Activated CD4-positive, alpha-beta T cell treated with anti-CD3 and anti-CD28 coated beads, Interleukin-2, Interleukin-6, amounts not matched to agents 100 ng/mL and 50 ng/mL, durations not matched to agents 16 hours and 8 hours (primary cell): ENCODE measurements at places on chromosomes 2 and 18.

- DNase-seq: no peak
Measured at GRCh38 chr2:219228041-219228910, 1.2 kb downstream of the ATG9A start.

DNA sequence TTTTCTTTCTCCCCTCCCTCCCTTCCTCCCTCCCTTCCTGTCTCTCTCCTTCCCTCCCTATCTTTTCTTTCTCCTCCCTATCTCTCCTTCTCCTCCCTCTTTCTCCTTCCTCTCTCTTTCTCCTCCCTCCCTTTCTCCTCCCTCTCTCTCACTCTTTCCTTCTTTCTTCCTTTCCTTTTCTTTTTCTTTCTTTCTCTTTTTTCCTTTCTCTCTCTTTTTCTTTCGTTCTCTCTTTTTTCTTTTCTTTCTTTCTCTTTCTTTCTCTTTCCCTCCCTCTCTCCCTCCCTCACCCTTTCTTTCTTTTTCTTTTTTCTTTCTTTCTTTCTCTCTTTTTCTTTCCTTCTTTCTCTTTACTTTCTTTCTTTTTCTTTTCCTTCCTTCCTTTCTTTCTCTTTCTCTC, 169.7 kb upstream of the LINC00305 start:
- DNase-seq: no peak

GRCh38 chr18:62717925-62718800, 2.8 kb downstream of the PHLPP1 start:
- DNase-seq: no peak

- DNase-seq: no peak
Measured at GRCh38 chr2:232744963-232745362, 31.4 kb downstream of the KCNJ13 start.

- DNase-seq: no peak
Measured at GRCh38 chr2:187393211-187393610, 54.8 kb downstream of the CALCRL start.

DNA sequence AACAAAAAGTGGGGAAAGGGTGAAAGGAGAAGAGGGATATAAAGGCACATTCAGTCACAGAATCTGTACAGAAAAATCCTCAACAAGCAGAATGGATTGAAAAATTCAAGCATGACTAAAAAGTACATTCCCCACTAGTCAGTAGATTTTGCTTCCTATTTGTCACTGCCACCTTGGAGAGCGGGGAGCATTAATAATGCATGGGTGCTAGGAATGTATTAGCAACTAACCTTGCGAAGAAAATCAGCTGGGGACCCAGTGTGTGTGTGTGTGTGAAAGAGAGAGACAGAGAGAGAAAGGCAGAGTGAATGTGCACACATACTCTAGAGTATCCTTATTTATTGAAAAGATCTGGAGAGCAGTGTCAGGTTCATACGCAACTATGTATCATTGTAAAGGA, 968.7 kb upstream of the ZEB2 start:
- no peak for DNase-seq

GRCh38 chr2:171173087-171173486, 12.4 kb upstream of the TLK1 start:
- DNase-seq: peak; percentile 64

GRCh38 chr2:64698668-64699444, 45.1 kb upstream of the SERTAD2 start:
- DNase-seq: peak; percentile 85

DNA sequence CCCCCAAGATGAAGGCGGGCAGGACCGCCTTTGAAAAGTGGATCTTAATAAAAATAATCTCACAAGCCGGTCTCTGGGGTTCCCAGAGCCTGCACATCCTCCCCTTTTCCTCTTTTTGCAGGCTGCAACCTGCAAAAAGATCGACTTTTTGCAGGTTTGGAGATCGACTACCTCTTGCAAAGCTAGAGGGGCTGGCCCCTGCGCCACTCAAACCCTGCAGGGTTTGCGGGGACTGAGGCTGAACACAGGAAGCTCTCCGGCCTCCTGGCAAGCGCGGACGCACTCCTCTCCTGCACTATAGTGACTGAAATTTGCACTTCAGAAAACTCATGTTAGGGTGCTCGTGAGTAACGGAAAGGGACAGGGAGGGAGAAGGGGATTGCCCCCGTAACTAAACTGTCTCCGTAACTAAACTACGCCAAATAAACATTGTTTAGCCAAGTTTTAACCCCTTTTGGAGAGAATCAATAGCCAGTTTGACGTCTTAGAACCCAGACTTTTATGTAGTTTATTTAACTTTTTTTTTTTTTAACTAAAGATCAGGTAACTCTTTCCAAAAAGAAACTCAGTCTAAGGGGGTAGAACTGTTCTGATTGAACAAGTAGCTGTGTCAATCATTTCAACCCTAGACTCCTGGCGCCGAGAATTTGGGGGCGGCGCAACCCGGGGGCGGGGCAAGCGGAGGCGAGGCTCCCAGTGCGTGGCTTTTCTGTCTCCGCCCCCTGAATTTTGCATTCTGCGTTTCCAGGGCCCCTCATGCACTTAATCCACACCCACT, 2.5 kb downstream of the IGFBP5 start:
- DNase-seq: peak; percentile 81

DNA sequence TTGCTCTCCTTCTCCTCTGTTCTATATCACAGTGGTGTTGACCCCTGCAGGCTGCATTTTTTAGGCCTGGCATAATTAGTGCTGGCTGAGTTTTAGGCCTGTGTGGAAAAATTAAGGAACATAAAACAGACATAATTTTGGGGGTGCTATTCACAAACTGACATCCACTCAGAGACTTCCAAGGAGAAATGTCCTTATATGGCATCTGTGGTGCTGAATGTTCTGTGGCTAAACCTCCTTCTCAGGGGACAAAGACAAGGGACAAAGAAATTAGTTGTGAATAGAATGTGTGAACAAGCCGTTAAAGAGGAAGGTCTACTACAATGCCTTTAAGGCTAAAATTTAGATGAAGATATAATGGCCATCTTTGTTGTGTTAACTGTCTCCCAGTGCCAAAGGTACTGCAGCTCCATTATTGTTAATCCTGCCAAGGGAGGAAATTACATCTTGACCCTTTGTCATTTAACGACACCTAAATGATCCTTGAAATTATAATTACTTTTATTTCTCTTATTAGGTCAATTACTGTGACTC, 870.0 kb upstream of the CHAC2 start:
- DNase-seq: no peak

DNA sequence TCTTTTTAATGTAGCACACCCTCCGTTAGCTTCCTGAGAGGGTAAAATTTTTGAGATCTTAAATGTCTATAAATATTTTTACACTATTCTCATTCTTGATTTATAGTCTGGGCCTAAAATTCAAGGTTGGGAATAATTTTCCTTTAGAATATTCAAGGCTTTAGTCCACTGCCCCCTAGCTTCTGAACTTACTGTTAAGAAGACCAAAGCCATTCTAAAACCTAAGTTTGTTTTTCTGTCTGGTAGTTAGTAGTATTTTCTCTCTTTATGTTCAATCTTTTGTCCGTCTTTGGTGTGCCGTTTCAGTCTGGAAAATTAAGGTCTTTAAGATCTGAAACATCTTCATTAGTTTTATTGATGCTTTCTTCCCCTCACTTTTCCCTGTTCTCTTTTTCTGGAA, 14.5 kb downstream of the OSBPL6 start:
- DNase-seq: no peak

DNA sequence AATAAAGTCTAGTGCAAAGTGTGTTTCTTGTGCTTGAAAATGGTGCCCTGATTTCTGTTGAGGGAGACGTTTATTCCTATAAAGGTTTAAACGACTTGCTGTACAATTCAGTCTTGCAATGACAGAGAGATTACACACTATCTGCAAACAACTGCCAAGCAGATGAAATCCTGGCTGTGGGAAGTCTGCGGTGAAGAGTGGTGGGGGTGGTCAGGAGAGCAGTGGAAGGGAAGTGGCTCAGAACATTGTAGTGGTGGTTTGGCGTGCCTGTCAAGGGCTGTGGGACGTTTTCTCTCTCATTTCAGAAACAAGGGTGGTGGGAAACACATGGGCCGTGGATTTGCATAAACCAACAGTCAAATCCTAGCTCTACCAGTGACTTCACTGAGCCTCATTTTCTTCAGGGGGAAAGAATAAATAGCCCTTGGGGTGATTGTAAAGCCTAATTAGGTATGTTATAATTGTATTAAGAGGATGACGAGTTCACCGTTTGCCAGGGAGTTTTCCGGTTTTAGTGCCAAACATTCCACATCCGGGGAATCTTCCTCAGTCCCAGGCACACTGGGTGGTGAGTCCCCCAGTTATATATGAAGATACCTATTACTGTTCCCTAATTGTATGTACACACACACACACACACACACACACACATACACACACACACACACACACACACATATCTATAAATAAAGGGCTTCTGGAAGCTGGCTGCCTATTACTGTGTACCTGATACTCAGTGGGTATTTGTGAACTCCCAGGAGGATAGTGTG, 115.0 kb downstream of the SPTBN1 start:
- DNase-seq: peak; percentile 91

GRCh38 chr18:62285281-62285680, 39.8 kb upstream of the TNFRSF11A start:
- no peak for DNase-seq

DNA sequence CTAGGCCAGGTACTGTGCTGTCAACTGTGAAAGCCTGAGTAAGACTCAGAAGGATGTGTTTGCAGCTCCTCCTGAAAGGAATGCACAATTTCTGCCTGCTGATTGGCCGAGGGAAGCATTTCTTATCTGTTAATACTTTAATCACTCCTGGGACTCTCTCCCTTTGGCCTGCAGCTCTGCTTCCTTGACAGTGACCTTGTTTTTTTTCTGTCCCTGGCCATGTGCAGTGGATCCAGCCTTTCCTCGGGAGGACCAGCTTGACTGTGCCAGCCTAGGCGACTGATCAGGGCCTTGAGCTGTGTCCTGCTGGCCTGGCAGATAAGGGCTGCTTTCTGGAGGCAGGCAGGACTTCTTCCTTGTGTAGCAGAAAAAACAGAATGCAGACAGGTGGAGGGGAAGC, 10.0 kb downstream of the RNF144A start:
- no peak for DNase-seq

DNA sequence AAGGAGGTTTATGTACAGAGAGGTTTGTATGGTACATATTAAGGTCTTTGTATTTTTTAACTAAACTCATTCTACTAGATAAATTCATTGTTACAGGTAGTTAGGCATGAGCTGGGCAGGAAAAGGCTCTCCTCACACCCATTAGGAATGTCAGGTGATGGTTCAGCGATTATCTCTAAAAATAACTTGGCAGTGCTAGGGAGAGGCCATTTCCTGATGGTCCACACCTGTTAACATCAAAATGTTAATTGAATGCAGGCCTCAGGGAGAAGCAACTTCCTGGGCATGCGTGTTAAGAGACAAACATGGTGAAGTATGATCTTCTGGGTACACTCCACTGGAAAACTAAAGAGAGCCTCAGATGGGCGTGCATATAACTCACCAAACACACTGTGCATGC, 73.6 kb downstream of the ARL6IP6 start:
- DNase-seq: no peak
